ENCODE measurements at places on chromosomes 13 and 19.

DNA sequence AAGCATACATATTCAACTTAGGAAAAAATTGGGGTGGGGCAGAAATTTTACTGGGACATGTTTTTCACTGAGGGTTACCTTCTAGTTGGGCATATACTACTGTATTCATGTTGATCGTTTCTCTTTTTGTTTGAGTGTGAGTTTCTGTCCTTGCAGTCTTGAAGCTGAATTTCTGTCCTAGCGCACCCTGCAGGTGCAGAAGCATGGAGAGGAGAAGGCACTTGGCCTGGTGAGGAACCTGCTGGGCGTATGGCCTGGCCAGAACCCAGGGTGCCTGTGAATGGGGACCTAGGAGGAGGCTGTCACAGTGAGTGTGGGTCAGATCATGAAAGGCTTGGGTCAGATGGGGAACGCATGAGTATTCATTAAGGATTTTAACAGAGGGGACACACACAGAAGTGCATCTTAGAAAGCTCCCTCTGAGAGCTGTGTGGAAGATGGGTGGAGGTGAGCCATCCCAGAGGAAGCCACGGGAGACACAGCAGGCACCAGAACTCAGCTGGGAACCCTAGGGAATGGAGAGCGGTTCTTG, 36.8 kb downstream of the SERP2 start:
- DNase-seq, result no peak

- no peak for DNase-seq
Measured at GRCh38 chr13:23770428-23770827, 118.8 kb downstream of the MIPEP start.

DNA sequence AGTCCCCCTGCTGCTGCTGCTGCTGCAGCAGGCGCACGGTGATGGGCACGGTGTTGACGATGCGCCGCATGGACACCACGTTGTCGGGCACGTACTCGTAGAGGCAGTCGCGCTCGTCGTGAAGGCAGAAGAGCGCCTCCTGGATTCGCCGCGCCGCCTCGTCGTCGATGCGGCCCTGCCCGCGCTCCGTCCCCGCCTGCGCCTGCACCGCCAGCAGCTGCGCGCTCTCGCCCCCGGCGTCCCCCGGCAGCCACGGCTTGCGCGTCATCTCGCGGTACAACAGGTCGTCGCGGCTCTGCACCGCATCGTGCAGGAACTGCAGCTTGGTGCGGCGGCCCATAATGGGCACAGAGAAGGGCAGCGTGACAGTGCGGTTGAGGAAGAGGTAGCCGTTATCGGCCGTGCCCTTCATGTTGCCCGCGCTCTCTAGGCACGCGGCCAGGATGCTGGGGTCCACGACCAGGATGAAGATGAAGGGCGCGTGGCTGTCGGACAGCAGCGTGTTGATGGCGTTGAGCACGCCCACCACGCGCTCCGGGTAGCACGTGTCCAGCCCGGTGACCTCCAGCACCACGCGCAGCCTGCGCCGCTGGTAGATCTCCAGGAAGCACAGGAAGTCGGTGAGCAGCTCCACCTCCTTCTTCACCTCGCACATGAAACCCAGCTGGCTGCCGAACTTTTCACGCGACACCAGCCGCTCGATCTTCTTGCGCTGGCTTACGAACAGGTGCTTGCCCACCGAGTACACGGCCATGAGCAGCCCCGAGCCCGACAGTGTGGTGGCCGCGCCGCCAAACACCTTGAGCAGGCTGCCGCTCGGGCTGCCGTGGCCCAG, 8.1 kb downstream of the NKPD1 start:
- DNase-seq, result no peak

GRCh38 chr13:29924482-29925350, 74.3 kb upstream of the UBL3 start:
- no peak for DNase-seq

GRCh38 chr19:15995536-15995935, 46.7 kb downstream of the OR10H4 start:
- DNase-seq, result no peak

GRCh38 chr13:50670847-50671496, 172.5 kb downstream of the DLEU7 start:
- DNase-seq, result no peak

Measured in activated CD4-positive, CD25-positive, alpha-beta regulatory T cell treated with anti-CD3 and anti-CD28 coated beads, Interleukin-2, amount 50 U/mL, for 72 hours (primary cell).